ENCODE measurements at places on chromosomes 12 and 14.

GRCh38 chr12:86194721-86195120 is 61.5 kb downstream of the MGAT4C start:
- no peak for DNase-seq

DNA sequence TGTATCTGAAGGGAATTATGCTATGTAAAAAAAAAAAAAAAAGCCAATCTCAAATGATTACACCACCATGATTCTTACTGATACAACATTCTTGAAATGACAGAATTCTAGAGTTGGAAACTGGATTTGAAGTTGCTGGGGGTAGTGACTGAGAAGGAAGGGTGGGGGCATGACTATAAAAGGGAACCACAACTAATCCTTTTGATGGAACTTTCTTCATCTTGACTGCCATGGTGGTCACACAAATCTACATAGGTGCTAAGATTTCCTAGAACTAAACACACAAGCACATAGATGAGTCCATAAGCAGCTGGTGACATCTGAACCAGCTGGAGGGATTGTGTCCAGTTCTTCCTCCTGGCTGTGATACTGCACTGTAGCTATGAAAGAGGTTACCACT is 51.4 kb downstream of the CLMN start:
- DNase-seq = no peak

DNA sequence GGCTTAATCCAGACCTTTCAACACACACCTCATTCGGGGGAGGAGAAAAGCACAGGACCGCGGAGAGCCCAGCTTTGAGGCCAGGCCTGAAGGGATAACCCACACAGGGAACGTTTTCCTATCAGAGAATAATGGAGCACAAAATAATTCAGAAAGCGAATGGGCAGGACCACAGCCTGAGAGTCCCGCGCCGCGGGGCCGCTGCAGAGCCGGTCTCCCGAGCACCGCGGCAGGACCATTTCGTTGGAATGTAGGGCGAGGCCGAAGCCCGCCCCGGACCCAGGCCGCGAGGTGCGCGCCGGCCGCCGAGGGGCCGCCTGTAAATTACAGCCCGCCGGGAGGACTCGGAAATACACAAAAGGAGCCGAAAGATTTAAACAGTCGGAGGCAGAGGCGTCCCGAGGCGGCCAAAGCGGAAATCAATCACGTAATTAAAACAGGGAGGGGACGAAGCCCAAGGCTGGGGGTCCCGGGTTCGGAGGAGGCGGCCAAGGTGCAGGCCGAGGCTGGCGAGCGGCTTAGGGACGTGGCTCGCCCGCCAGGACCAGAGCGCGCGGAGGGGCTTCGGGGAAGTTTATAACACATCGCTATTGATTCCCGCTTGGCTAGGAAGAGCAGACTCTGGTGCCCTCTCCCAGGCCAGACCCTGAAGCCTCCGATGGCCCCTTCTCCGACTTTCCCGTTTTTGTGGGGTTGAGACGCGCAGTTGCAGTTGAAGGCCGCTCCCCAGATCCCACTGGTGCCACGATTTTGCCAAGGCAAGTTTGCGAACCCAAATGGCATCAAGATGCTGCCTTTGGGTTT is 6.3 kb upstream of the HOXC4 start:
- DNase-seq = no peak

DNA sequence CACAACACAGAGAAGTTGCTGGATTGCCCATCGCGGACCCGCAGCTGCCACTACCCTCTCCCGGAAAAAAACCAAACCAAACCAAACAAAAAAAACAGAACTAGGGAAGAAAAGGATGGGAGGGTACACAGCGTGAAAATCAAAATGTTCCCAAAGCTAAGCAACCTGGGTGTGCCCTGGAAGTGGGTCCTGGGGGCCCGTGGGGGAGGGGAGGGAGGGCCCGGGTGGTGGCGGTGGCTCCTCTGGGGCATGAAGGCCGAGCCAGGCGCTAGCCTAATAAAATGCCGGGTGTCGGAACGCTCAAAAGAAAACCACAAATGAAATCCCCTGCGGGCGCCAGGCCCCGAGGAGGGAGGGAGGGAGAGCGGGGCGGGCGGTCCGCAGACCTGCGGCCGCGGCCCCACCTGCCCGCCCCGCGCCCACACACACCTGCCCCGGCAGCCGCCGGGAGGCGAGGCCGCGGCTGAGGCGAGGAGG is 787 bp downstream of the HECTD4 start:
- peak; percentile 28 for DNase-seq

- no peak for DNase-seq
Observed at GRCh38 chr14:90922141-90922540, 105.9 kb upstream of the TTC7B start.

- DNase-seq = no peak
Observed at GRCh38 chr14:32286602-32287001, 42.5 kb upstream of the AKAP6 start.

GRCh38 chr12:2455410-2455809 is 339.4 kb upstream of the FKBP4 start:
- no peak for DNase-seq

DNA sequence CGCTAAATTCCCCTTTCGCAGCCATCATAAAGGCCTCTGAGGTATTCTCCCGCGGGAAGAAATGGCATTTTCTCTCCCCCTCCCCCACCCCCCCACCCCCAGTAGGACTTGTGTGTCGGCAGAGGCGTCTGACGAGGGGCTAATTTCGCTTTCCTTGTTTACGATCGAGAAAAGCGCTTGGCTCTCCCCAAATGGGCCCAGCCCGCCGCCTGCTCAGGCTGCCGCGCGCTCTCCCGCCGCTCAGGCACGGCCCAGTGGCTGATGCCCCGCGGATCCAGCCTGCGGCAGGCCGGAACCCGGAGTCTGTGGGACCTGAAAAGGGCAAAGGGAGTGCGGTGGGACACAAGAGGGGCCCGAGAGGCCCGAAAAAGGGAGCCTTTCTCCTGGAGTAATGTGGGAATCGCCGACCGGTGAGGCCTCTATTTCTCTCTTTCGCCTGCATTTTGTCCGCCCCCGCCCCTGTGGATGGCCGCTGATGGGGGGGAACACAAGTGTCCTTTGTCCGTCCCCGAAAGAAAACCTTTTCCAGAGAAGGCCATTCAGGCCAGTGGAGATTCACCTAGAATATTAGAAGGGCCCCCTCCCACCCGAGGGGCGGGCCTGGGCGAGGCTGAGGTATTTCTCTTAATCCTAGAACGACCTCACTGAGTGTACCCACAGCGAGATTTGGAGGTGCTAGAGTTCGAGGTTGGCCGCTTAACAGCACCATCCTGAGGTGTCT is 9.0 kb upstream of the HOXC6 start:
- DNase-seq = no peak

DNA sequence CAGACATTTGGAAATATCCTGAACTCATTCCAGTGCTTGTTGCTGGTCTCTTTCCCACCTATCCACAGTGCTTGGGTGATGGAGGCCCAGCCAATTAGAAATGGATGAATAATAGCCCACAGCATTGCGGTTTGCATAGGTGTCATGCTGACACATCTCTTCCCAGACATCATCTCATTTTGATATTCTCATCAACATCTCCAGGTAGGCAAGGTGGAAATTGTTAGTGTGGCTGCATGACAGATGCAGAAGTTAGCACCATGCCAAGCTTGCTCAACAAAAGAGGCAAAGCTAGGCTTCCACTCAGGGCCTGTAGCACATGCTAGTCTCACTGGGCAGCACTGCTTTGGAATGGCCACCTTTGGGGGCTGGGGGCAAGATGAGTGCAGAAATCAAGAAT is 1118.9 kb downstream of the VRK1 start:
- DNase-seq = no peak

DNA sequence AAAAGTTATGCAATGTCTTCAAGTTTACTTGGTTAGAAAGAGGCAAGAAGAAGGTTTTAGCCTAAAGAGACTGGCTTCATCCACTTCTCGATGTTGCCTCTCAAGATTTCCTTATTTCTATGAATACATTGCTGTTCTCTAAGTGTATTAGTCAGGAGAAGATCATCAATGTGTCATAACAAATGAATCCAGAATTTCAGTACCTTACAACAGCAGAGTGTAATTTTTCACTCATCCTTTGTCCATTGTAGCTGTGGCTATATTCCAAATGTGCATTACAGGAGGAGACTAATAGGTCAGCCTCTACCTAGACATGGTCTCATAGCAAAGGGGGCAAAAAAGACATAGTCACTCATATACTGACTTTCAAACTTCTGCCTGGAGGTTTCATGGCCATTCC is 579.1 kb downstream of the PRKD1 start:
- DNase-seq = no peak

GRCh38 chr14:22036541-22037239 is 363.1 kb upstream of the OR4E1 start:
- DNase-seq = no peak

- DNase-seq = no peak
Observed at GRCh38 chr12:76250256-76250655, 98.0 kb downstream of the BBS10 start.

- DNase-seq = peak; percentile 58
Observed at GRCh38 chr12:110281549-110282299, 677 bp downstream of the ATP2A2 start.

DNA sequence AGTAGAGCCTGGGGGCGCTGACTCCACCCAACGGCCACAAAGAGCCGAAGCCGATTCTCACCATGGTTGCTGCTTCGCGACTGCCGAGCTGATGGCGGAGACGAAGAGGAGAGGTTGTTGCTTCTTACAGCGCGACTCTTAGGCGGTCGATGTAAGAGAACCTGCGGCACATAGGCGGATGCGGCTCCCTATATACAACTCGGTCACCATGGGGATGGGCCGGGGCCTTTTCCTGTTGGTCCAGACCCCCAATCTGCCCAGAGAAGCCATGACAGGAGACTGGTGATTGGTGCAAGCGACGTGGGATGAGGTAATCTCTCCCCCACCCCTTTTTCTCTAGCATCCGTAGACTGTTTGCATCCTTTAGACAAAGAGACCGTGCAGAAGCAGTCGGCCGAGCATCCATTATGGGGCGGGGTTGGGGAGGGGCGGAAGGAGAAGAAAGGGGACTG is at the start of gene TUBA1A:
Gene TUBA1A (minus strand): TSS at position 165 of the 452 bp plus-strand sequence. CDS start 101 bp downstream, at position 64.
- DNase-seq = peak; percentile 61

- no peak for DNase-seq
Observed at GRCh38 chr12:94353130-94353529, 106.5 kb downstream of the CEP83 start.

DNA sequence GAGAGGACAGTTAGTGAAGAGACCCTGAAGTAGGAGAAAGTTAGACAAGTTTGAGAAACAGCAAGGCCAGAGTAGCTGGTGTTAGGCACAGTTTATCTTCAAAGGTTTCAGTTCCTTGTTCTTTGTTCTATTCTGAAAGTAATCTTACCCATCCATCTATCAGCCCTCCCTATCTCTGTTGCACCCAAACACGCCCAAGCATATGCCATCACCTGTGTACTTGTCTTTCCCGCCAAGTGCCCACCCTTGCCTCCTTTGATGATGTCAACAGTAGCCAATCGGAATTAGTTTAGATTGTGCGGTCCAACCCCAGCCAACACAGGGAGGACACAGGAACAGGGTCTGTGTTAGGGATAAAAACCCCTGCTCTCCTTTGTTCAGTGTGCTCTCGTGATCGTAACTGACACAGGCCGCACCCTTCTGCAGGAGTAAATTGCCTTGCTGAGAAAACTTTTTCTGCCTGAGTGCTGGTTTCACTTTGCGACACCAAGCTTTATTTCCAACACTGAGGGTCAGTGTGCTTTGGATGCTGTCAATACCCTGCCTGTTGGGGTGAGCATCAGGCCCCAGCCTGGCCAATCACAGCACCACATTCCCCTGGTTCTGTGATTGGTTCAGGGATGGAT is 4.7 kb upstream of the TMEM229B start:
- no peak for DNase-seq

DNA sequence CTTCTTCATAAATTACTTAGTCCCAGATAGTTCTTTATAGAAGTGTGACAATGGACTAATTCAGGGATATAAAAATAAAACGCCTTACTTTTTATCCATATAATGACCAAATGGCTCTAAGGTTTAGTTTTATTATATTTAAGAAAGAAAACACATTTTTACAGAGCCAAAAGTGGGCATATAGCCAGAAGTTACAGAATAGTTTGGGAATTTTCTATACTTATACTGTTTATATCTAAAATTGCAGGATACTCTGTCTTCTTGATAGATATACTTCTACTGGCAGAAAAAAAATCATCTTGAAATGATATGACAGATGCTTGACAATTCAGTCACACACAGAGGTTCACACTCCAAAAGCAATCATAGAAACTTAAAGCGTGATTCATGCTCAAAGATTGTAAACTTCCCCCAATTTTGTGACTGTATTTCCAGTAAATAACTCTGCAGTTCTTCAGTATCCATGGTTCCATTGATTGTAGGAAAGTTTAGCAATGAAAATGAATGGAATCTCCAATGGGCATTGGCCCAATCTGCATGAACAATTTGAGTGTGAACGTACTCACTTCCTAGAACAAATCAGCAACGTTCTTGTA is 307.8 kb downstream of the NOVA1 start:
- no peak for DNase-seq

DNA sequence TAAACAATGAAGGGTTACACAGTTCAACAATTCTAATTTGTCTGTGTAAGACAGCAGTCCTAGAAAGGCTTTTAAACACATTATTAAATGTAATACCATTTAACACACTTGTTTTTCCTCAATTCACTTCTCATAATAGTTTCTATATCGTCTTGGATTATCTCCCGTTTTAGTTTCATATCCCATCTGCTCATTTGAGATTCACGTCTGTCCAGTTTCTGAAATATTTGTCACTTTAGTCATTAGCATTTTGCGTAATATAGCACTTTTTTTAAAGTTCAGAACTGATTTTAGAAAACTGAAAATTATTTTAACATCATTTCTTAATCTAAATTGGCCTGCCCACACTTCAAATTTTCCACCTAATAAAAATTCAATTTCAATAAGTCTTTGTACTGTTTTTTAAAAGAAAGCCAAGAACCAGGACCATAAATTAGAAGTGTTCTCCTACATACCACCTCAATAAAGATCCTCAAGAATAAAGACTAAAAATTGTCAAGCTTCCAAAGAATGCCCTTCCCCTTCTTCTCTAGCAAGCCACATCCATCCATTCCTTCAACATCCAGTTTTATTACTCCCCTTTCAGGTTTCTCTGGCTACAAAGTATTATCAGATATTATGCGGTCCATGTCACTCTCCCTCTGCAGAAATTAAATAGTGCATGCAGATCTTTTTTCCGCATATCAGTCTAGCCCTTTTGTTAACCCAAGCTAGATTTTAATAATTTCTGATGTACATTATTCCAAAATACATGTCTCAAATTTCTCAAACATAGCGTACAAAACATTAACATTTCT is 11.9 kb downstream of the MED13L start:
- no peak for DNase-seq

- DNase-seq = no peak
Observed at GRCh38 chr12:101854747-101855146, 22.6 kb upstream of the DRAM1 start.

All from HT-29 (cell line).